ENCODE measurements at places on chromosomes 6 and 20. TPM values are rescaled to one million over a fixed set of nuclear protein-coding genes. Genes with fewer than 3 reads are reported as not detected.

The TEAD3 gene
- total RNA-seq = 0.16 TPM

The LY86 gene
- 1.7 TPM for total RNA-seq

- peaks cover 8% of the 10 kb centered on the region for H3K27me3 ChIP-seq
- no peak overlapping the region for H3K27ac ChIP-seq
- H3K36me3 ChIP-seq = no peaks in the 10 kb centered on the region
- H3K4me1 ChIP-seq = peaks cover 2% of the 10 kb centered on the region
- DNase-seq = no peak
Measured at GRCh38 chr20:47719625-47720024, 65.7 kb downstream of the SULF2 start.

DNA sequence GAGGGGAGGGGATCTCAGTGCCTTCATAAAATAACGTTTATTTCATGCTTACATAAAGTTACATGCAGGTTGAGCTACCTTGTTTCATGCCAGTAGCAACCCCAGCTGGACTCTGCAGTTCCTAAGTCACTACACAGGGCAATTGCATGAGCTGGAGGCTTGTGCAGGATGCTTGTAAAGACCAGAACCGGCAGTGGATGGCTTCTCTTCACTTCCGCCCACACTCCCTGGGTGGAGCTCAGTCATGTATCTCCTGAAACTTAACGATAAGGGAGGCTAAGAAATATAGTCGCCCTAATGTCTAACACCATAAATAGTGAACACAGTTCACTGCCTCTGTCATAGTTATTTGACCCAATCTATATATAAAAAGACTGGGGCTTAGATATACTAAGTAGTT, 99.4 kb upstream of the RAB32 start:
- no peaks in the 10 kb centered on the region for H3K4me1 ChIP-seq
- no peak for DNase-seq
- H3K4me3 ChIP-seq = no peak overlapping the region
- no peaks in the 10 kb centered on the region for H3K27me3 ChIP-seq
- no peak overlapping the region for H3K27ac ChIP-seq

DNA sequence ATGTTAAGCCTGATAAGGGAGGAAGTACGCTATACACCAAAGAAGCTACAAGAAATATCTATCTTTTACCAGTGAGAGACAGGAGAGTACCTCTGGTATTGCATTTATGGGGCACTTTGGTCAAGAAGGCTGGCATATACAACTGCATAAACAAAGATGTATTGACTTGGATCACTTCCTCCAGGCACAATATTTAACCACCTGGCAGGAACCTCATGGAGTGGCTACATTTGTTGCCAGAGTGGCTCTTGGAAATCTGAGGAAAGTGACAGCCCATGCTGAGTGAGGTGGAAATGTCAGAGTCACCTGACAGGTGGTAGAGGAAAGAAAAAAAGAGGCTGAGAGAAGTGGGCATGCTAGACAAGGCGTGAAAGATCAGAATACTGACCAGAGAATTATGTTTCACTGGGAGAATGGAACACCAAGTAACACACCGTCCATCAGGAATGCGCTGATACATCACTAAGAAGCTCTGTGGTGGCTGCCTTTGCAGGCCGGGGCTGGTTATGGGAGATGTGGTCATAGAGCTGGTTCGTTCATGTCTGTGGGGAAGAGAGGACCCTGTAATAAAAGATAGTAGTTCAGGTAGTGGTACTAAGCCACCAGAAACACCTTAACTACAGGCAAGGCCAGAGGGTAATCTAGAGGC, 61.4 kb upstream of the UFL1 start:
- no peak for DNase-seq
- peaks cover 2% of the 10 kb centered on the region for H3K36me3 ChIP-seq
- peaks cover 2% of the 10 kb centered on the region for H3K4me1 ChIP-seq
- no peaks in the 10 kb centered on the region for H3K27me3 ChIP-seq
- no peak overlapping the region for H3K27ac ChIP-seq
